Progenitor cell of endocrine pancreas (in vitro differentiated cells): ENCODE measurements at places on chromosomes 12 and 14.

GRCh38 chr12:27309293-27309994 is 23.2 kb upstream of the BMAL2 start:
- DNase-seq, result no peak

GRCh38 chr14:89469210-89470198 is 52.5 kb upstream of the FOXN3 start:
- DNase-seq, result no peak

- DNase-seq, result no peak
These were observed 2.6 kb downstream of the DNAJC22 start for GRCh38 chr12:49349266-49349665.

GRCh38 chr12:105954951-105955931 is 183.5 kb downstream of the NUAK1 start:
- DNase-seq, result no peak

DNA sequence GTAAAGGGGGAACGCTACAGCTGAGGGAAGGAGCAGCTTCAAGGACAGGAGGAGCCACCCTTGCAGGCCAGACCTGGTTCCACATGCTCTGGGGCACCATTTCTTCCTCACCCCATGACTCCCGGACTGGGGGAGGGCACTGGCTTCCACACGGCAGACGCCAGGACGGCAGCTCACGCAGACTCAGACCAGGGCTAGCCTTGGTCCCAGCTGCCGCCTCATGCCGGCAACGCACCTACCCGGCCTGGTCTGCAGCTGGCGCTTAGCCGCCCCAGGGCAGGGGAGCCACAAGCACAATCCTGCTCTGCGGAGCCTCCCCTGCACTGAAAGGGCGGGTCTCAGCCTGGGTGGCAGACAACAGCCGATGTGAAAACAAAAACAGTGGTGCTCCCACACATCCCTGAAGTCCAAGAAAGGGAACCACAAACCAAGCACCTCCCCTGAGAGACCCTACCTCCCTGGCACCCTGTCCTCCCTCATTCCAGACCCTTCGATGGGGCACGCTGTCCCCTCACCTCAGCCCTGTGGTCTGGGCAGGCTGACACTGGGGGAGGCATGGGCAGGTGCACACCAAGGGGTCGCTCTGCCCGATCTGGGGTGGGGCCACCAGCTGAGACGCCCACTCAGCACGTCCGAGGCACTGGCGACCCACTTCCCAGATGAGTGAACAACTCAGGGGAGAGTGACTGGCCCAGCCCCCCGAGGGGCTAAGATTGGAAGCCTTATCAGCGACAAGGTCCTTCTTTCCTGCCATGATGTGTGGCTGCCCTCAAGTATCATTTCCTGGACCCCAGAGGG is 65.0 kb downstream of the CHGA start:
- DNase-seq, result no peak

GRCh38 chr14:101761881-101762529 is 496 bp downstream of the PPP2R5C start:
- peak; percentile 52 for DNase-seq

- no peak for DNase-seq
These were observed 472.6 kb downstream of the BCAT1 start for GRCh38 chr12:24476310-24476709.

- DNase-seq, result no peak
These were observed 19.7 kb upstream of the TMCC3 start for GRCh38 chr12:94670075-94670474.

DNA sequence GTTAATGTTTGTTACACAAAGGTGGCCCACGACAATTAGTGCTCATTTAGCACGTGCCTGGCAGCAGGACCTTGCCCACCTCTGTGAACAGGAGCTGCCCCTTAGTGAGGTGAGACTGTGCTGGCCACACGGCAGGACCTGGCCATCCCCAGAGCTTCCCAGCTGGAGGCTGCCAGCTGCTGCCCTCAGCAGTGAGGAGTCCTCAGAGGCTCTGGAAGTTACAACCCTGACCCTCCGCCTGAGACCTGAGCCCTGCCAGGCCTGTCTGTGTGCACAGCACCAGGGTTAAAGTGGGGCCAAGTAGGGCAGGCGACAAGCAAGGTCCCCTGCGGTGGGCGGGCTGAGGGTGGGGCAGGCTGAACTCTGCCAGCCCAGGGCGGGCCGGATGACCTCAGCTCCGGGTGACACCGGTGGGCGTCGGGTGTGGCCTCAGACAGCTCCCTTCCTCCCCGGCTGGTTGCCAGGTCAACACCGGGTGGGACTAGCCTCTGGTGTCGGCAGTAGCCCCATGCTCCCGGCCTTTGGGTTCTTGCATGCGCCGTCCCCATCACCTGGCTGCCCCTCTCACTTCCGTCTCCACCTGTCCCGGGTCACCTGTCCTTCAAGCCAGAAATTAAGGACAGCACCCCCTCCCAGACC is 9.2 kb upstream of the LBHD2 start:
- no peak for DNase-seq

GRCh38 chr14:78985668-78986381 is 815.7 kb downstream of the NRXN3 start:
- DNase-seq, result no peak

DNA sequence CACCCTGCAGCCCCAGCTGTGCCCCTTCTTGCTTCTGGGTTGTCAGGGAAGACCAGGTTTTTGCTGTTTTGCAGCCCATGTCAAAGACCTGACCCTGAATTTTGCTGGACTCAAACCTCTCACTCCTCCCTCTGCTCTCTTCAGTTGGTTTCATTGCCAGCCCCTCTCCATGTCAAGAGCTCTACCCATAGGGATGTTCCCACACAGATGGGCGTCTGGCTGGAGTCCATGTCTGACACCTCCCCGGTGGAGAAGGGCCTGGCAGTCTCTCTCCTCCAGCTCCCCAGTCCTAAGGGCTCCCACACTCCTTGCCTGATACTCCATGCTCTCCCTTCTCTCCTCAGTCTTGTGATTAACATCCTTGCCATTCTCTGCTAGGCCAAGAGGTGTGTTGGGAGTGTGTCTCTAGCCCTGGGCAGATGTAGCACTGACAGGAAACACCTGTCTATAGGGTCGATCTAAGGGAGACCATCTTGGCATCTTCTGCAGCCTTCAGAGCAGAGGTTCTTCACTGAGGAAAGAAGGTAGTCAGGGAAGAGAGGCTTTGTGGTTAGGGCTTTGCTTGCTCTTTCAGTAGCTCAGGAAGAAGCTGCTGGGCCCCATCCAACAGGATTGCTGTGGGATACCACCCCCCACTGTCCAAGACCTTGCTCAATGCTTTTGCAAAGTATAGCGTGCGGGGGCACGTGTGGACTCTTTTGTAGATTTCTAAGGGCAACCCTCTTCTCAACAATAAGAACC is 4.7 kb downstream of the ASIC1 start:
- no peak for DNase-seq

- no peak for DNase-seq
These were observed 3.3 kb downstream of the DCN start for GRCh38 chr12:91179315-91179714.

DNA sequence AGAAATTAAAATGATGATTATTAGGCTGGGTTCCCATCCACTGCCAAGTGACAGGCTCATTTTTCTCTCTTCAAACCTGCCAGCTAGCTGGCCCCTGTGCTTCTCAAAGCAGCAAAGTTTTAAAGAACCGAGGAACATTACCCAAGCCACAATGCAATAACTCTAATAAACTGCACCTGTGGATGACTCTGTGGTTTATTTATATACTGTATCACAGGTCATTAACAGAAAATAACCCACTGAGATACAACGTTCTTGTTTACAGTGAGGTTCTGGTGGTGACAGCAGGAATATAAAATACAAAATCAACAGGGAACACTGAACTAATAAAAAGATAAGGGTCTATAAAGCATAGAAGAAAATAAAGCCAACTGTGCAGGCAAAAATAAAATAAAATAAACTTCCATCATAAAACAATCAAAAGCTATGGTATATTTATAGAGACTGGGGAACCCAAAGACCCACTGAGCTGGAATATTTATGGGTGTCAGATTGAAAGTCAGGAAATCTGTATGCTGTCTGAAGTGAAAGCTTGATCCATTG is 472.9 kb downstream of the NOVA1 start:
- DNase-seq, result no peak

DNA sequence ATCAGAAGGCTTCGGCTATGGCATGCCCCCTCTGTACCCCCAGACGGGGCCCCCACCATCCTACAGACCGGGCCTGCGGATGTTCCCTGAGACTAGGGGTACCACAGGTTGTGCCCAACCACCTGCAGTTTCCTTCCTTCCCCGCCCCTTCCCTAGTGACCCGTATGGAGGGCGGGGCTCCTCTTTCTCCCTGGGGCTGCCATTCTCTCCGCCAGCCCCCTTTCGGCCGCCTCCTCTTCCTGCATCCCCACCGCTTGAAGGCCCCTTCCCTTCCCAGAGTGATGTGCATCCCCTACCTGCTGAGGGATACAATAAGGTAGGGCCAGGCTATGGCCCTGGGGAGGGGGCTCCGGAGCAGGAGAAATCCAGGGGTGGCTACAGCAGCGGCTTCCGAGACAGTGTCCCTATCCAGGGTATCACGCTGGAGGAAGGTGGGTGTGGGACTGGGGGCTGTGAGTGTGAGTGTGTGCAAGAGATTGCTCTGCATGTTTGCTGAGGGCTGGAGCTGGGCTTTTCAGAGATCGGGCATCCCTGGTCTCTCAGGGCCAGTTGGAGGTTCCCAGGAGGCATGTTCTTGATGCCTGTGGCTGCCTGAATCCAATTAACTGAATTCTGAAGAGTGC is 8.6 kb downstream of the NFATC4 start:
- DNase-seq, result no peak

DNA sequence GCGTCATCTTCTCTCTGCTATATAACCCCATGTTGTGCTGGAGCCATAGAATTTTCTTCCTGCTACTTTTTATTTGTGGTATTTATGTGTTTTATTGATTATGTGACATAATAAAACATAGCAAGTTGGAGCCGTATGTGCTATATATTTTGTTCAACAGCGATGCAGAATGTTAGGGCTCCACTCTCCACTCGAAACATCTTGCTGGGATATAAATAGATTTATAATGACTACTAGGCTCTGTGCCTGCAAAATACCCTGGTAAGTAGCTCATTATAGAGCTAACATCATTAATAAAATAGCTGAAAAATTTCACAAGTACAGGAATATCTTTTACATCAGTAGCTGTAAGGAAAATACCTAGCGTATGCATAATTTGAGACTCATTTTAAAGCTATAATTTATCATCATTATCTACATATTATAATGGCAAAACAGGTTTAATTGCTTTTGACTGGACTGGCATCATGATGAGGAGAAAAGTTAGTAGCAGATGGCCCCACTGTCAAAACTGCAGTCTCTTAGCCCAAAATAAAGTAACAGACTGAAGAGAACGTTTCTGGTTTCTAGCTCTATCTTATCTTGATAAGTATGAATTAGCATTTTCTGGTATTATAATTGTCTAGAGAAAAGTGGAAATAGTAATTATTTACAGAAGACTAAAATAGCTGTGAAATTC is 263.0 kb downstream of the NEDD1 start:
- no peak for DNase-seq

DNA sequence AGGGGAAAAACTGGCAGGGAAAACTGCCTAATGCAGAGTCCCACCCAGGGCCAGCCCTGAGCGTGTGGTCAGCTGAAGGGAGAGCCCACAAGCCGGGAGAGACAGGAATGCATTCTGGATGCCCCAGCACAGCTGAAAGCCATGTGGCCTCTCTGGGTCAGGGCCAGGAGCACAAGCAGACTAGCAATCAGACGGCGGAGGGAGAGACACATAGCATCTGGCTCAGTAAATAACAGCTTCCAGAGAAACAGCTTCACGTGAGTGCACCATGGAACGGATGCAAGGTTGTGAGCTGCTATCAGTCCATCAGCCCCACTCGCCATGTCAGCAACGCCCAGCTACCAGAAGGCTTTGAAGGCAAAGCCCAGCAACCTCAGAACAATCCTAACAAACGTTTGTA is 28.2 kb upstream of the TMEM106C start:
- DNase-seq, result no peak

- DNase-seq, result no peak
These were observed 248.8 kb downstream of the KCNH5 start for GRCh38 chr14:62796431-62796830.

GRCh38 chr12:94532490-94533422 is 73.1 kb upstream of the CEP83 start:
- DNase-seq, result peak; percentile 74

DNA sequence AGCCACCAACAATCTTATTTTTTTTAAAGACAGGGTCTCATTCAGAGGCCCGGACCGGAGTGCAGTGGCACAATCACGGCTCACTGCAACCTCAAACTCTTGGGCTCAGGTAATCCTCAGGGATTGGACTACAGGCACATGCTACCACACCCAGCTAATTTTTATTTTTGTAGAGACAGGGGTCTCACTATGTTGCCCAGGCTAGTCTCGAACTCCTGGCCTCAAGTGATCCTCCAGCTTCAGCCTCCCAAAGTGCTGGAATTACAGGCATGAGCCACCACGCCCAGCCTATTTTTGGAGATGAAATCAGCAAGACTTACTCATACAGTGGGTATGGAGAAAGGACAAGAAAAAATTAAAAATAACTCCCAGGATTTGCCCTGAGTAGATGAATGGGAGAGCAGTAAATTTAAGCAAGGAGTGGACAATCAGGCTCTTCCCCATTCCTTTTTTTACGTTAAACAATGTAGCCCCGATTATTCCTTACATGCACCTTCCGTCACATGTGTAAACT is 13.2 kb downstream of the FMNL3 start:
- DNase-seq, result no peak

- no peak for DNase-seq
These were observed 32.8 kb downstream of the DGLUCY start for GRCh38 chr14:91146661-91147060.

DNA sequence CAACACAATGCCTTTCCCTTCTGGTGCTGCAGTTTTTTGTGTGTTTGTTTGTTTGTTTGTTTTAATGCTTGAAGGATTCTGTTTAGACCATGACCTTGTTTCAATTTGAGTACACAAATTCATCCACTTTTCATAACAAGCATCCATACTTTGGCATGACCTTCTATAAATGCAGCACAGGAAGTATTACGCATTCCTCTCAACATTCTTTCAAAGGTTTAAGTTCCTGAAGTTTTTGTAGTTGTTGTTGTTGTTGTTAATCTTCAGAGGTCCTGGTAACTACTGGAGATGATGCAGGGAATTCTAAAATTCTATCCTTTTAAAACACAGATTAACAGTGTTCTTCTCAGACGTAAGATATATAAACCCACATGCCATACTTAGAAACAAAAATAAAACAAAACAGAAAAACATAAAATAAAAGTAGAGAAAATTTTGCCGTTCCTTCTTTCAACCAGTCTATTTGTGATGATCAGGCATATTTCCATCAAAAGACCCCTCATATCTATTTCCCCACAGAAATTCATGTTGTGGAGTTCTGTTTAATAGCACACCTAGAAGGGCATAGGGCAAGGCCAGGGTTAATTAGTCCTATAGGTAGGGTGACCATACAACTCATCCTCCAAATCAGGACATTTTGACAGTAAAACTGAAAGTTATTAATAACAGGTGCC is 529.9 kb downstream of the NOVA1 start:
- no peak for DNase-seq

DNA sequence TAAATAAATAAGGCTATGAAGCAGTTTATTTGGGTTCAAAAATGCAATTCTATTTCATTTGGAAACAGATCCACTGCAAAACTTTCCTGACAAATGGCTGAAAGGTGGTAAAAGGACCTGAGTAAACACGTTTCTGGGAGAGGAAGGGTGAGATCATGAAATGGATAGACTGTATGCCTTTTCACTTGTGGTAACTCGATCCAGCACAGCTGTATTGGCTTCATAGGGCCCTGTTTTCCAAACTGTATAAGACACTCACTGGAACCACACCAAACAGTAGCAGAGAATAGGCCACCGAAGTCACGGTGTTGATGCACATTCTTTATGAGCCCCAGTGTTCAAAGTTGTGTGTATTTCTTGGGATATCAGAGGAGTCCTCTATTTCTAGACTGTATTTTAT is 325.2 kb upstream of the DIO2 start:
- no peak for DNase-seq

GRCh38 chr14:24231263-24232120 is 675 bp downstream of the NEDD8 start:
- DNase-seq, result no peak
